ENCODE measurements at places on chromosomes 3 and 15.
A peak's percentile ranks its signal among the peaks of the same experiment; 100 is the strongest.

DNA sequence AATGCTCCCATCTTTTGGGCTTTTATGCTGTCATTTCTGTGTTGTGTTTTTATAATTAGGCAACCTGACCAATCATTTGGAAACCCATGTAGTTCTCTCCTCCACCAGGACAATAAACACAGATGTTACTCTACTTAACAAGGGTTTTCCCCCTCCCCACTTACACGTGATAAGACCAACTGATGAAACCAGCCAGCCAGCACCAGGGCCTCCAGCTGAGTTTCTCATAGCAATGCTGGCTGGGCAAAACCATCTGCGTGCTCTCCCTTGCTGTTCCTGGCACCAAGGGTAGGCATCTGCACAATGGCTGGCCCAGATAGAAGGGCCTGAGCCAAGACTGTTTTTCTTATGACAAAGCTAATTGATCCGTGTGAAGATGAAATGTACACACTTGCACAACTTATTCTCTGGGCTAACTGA lies 310.4 kb downstream of the PLCL2 start:
- DNase-seq, result no peak

- no peak for DNase-seq
Measured at GRCh38 chr3:185400866-185401265, 37.9 kb downstream of the MAP3K13 start.

- no peak for DNase-seq
Measured at GRCh38 chr15:96335411-96336024, 5.0 kb downstream of the NR2F2 start.

DNA sequence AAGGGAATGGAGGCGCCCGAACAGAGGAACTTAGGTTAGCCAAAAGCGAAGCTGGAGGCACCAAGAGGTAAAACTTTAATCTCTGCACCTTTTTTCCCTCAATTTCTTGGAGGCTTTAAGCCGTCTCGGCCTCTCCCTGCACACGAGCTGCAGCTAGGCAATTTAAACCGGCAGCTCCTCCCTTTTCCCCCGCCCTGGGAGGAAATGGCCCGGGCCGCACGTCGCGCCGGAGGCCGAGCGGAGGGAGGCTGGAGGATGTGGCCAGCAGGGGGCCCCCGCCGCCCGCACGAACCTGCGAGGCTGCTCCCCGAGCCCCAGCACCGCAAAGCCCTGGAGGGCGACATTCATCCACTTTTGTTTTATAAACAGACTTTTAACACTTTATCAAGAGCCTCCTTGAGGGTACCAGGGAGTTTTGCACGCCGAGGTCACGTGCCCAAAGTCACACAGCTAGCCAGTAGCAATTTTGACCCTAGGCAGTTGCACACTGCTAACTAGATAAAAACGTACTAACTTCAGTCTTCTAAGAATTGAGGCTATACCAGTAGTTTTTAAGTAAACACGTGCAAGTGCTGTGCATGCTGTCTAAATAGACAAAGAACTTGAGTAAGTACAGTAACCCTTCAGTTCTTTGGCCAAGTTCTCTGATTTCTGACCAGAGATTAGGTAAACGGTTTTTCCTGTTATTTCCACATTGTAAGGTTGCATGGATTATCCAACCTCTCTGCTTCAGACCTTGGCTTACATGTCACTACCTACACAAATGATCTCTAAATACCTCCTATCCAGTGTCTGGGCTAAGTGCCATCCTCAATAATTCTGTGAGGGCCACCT lies 668 bp upstream of the XXYLT1 start:
- peak; percentile 94 for DNase-seq

DNA sequence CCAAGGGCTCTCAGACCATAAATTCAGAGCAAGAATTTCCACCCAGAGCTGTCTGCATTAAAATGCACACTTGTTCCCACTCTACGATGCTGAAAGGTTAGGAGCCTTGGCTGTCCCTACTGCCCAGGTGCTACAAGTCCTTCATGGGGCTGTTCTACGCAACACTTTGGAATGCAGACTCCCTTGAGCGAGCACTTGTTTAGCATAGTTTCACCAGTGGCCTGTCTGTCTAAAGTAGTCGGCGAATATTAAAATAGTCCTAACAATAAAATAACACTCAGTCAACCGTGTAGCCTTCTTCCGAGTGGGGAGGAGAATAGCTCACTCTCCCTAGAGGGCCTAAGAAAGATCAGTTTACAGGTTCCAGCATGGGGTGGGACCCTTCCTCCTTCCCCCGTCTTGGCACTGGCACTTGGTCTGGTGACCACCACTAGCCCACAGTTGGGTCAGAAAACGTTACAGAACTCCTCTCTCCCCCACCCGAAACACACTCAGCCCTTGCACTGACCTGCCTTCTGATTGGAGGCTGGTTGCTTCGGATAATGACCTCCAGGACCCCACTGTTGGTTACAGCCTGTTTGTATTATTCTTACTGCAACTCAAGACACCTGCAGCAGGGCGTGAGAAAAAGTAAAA lies at the start of gene CLDN16:
TSS of gene CLDN16 (plus strand) at position 586 of the 636 bp plus-strand sequence. CDS start 167 bp downstream, outside the sequence.
- no peak for DNase-seq

DNA sequence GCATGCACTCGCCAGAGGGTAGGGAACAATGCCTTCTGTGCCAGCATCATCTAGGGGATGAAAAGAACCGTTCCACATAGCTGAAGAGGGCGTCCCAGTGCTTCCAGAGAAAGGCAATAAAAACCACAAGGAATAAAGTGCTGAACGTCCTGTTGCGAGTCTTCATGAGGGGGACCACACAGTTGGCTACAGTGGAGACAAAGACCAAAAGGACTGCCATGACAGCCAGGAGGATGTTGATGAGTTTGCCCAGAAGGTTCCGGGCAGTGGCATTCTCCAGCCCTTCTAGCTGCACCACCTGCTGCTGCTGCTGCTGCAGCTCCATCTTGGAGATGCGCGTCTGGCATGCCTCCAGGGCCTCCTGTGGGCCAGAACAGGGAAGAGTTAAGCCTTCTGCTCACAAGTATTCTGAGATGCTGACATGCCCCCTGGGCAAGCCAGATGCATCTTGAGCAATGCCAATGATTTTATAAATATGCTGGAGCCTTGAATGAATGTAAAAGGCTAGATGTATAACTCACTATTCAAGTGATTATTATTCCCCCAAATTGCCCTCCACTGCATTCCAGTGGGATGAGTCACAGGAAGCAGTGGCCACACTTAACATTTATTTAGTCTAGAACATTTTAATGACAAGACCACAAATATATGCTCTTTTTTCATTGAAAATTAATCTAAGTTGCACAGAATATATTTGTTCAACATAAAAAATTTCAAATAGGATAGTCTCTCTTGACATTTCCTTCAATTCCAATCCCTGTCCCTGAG lies 45.1 kb upstream of the PLXND1 start:
- peak; percentile 73 for DNase-seq

GRCh38 chr3:5136211-5136918 lies 14.3 kb downstream of the ARL8B start:
- no peak for DNase-seq

DNA sequence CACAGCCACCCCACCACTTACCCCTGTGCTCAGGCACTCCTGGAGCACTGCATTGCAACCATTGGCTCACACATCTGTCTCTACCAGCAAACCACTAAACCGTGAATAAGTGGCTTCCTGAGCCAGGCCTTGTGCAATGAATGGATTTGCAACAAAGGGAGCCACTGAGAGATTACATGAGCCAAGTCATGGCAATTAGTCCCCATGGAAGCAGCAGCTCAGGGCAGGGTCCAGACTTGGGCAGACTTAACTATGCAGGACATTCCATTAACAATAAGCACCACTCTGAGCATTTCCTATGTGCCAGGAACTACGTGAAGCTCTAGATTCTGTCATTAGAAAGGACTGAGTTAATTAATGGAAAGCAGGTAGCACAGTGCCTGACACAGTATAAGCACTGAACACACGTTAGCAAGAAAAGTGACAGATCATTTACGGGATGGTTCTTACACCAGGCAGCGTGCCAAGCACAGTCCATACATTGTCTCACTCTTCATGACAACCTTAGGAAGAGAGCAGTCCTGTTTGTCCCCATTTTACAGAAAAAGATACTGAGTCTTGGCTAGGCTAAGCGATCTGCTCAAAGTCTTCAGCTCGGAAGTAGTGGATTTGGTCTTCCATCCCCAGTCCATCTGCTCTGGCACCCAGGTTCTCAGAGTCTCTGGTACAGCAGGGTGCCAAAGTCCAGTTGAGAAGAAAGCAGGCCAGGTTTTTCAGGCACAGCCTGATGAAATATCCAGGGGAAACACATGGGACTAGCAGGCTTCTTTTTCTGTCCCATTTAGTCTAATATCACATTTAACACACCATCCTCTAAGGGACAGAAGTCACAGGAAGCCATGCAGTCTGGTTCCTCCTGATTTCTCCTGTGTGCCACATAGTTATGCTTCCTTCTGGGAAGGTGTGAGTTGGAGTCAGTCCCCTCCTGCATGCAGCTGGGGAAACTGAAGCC lies 44.1 kb downstream of the LIPC start:
- peak; percentile 89 for DNase-seq

DNA sequence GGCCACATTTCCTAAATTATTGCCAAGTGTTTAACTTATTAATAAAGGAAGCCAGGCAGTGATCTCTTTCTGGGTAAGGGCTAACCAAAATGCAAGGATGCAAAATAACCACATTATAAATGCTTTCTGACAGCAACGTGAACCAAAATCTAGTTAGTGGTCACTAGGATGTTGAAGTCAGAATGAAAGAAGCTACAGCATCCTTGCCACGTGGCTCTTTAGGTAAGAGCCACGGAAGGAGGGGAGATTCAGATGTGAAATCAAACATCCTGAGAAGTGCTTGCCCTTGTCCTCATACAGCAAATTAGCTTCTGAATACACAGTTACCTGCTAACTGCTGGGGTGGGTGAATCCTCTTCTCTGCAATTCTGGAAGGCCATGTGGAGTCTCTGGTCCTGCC lies 246.2 kb downstream of the FEZF2 start:
- DNase-seq, result no peak

Measured in DMS79 (cell line).